ENCODE measurements at places on chromosomes 1 and 21. TPM values are rescaled to one million over a fixed set of nuclear protein-coding genes. Genes with fewer than 3 reads are reported as not detected.

Gene OR2L8
- total RNA-seq, result not detected

Gene EXTL1
- 5.4 TPM for total RNA-seq

- peak; percentile 44 for DNase-seq
These were observed 40.2 kb upstream of the VWA5B1 start for GRCh38 chr1:20250340-20250989.

DNA sequence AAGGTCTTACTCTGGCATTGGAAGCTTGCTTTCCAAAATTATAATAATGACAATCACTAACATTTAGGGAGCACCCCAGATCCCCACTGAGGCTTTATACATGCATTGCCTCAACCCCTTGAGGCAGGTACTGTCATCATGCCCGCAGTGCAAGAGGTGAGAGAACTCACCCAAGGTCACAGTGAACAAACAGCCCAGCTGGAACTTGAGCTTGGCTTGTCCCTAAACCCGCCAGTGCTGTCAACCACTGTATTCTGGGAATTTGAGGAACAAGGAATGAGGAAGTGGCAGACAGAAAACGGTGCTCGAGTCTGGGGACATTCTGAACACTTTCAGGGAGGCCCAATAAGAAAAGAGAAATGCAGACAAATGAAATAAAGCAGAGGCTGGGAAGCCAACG, 34.6 kb upstream of the TLR5 start:
- no peak for DNase-seq

Gene AKR7A2
- total RNA-seq, result 61.6 TPM

DNA sequence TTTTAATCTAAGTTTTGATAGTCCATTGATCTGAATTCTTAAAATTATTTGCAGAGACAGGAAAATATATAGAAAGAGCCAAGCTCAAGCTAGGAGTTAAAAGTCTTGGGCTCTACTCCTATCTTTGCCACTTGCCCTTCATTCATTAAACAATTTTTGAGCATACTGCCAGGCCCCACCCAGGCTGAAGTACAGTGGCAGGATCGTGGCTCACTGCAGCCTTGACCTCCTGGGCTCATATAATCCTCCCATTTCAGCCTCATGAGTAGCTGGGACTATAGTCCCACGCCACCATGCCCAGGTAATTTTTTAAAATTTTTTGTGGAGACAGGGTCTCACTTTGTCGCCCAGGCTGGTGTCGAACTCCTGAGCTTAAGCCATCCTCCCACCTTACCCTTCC, 8.2 kb downstream of the TRMT13 start:
- no peak for DNase-seq

Gene SPRR2A
- total RNA-seq, result 3.1 TPM

GRCh38 chr1:219144658-219145315, 28.9 kb upstream of the LYPLAL1 start:
- no peak for DNase-seq

- DNase-seq, result peak; percentile 56
These were observed 19.2 kb downstream of the SLC19A2 start for GRCh38 chr1:169466259-169467230.

GRCh38 chr1:174914991-174915390, 84.8 kb upstream of the CACYBP start:
- DNase-seq, result no peak

Gene AK5
- 4.8 TPM for total RNA-seq

- DNase-seq, result no peak
These were observed 3.5 kb upstream of the SLC44A5 start for GRCh38 chr1:75614399-75614756.

GRCh38 chr21:43872531-43873197, 7.6 kb downstream of the AGPAT3 start:
- DNase-seq, result no peak

Gene KCNE2
- total RNA-seq, result not detected

DNA sequence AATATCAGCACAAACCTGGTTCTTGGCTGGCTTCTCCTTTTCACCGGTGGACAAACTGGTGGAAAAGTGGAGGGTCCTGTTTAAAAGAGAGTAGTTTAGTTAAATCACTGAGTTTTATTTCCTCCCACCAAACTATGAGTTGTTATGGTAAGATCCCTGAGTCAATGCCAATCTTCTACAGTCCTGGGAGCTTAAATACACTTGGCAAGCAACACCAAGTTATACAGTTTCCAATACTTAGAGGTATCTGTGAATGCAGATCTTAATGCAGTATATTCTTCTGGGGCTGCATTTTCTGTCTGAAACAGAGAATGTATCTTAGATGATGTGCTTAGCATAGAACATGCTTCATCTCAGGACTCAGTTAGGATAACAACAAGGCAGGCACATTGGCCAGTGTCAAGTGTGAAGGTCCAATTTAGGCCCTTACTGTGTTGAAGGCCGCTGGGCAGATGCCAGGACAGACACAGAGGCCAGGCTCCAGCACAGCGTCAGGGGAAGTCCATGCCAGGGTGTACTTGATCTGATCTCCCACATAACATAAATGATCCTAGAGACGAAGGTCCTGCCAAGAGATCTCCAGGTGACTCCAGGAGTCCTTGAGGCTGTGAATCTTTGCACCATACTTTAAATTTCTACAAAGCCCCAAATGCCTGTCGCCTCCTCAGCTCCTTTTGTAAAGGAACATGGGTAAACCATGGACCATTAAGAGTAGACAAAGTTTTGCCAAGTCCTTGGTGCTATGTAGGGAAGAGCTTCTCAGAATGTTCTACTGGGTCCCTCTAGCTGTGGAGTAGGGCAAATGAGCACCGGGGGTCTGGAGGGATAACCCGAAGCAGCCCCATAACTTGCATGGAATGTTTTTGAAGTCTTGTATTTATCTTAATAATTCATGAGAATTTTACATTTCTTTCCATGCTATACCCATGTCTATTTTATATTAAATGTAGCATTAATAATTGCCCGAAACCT, 76.8 kb downstream of the KCNJ15 start:
- no peak for DNase-seq

Gene CSRP1
- 152 TPM for total RNA-seq

GRCh38 chr1:170776777-170777176, 112.8 kb downstream of the PRRX1 start:
- peak; percentile 96 for DNase-seq

- no peak for DNase-seq
These were observed 918.0 kb downstream of the LTN1 start for GRCh38 chr21:28074676-28075075.

GRCh38 chr1:125086611-125087010, 3901.8 kb downstream of the SRGAP2C start:
- DNase-seq, result no peak

GRCh38 chr1:34360574-34360973, 183.9 kb downstream of the C1orf94 start:
- DNase-seq, result no peak

GRCh38 chr1:99004861-99005442, at the start of gene PLPPR5:
PLPPR5 (minus strand) TSS chr1:99004861; CDS start chr1:99004671, 190 bp downstream.
- DNase-seq, result peak; percentile 20

DNA sequence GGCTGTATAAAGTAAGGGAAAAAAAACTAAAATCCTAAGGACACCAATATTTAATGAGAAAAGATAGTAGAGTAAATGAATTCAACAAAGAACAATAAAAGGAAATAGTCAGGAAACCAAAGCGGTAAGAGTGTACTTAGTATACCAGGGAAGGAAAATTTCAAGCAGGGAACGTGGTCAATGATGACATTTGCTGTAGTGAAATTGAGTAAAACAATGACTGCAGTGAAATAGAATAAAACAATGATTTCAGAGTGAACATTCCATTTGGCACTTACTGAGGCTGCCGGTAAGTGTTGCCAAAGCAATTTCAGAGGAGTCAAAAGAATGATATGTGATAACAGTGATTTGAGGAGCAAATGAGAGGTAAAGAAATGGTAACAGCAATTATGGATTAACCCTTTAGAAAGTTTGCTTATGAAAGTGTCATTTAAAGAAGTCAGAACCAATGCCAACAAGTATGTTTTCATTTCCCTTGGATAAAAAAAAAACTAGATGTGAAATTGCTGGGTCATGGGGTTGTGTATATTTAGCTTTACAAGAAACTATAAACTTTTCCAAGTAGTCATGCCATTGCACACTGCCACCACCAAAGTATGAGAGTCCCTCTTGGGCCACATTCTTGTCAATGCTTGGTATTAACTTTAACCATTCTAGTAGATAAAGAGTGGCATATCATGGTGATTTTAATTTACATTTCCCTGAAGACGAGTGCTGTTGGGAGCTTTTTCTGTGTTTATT, 50.5 kb downstream of the VCAM1 start:
- no peak for DNase-seq

Gene VWA5B1
- 0.31 TPM for total RNA-seq

Gene RGSL1
- not detected for total RNA-seq

- DNase-seq, result no peak
These were observed 116.3 kb downstream of the ADSS2 start for GRCh38 chr1:244335456-244335855.

DNA sequence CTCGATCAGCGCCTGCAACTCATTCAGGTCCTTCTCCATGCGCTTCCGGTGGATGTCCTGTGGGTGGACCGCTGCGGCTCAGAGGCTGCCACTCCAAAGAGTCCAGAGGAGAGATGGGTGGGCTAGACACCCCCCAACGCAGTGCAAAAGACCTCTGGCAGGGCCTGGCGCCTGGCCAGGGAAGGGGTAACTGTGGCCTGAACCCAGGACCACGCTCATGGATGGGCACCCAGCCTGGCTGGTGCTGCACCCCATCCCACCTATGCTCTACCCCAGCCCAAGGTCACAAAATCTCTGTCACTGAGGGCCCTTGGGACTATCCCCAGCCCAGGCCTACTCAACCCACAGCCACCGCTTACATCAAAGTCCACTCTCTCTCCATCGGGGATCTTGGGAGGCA, 12.2 kb downstream of the TNNT2 start:
- no peak for DNase-seq

Gene HMGCS2
- 0.92 TPM for total RNA-seq

All from tongue (tissue), 3 donors.